ENCODE measurements at places on chromosomes 1 and 21.

DNA sequence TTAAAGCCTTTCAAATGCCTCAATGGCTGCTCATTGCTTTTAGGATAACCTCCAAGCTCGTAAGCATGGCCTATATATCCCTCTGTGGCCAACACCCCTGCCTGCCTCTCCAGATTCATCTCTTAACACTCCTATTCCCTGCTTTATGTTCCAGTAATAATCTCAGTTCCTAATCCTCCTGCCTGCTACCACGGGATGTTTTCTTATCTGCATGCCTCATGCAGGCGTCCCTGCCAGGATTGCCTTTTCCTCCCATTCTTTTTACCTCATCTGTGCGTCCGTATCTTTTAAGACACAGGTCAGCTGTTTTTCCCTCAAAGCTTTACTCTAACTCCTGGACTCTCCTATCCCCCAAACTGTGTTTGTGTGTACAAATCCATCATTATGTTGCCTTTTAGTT, 36.1 kb downstream of the ZBTB40 start:
- no peak for DNase-seq

GRCh38 chr1:167043752-167044488, 46.3 kb downstream of the GPA33 start:
- DNase-seq: peak; percentile 39

DNA sequence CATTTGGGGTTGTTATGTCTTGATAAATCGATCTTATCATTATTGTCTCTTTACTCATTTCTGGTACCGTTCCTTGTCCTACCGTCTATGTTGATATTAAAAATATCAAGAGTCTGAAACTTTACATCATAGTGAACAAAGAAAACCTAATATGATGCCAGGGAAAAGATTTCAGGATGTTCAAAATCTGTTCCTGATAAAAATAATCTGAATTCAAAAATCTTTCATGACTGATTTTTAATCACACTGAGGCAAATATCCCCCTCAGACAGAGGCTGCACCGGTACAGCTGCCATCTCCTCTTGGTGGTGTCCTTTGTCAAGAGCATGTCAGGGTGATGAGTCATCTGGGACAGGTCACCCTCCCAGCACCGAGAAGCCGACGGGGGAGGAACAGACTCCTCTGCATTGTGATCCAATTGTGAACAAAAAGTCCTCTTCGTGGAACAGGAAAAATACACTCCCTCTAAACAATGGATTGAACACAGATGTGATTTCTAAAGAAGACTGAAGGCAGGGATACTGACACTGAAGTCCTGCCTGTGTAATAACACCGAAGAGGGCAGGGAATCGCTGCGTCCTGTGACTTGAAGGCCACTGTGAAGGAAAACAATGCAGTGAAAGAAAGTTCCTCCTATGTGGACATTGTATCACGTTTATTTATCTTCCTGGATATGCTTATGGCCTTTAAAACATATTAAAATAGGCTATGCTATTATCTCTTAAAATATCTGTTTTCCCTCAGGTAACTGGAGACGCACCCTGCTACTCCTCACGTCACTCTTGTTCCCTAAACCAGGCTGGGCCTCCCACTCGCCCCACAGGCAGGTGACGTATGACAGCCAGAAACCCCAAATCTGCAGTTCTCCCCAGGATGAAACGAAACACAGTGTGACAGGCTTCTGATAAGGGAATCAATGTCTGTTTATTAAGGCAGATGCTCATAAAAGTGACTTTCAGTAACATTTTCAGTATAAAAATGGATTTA, 4.3 kb upstream of the SPATC1L start:
- peak; percentile 70 for DNase-seq

GRCh38 chr1:173330149-173330951, 123.2 kb upstream of the TNFSF4 start:
- DNase-seq: no peak

DNA sequence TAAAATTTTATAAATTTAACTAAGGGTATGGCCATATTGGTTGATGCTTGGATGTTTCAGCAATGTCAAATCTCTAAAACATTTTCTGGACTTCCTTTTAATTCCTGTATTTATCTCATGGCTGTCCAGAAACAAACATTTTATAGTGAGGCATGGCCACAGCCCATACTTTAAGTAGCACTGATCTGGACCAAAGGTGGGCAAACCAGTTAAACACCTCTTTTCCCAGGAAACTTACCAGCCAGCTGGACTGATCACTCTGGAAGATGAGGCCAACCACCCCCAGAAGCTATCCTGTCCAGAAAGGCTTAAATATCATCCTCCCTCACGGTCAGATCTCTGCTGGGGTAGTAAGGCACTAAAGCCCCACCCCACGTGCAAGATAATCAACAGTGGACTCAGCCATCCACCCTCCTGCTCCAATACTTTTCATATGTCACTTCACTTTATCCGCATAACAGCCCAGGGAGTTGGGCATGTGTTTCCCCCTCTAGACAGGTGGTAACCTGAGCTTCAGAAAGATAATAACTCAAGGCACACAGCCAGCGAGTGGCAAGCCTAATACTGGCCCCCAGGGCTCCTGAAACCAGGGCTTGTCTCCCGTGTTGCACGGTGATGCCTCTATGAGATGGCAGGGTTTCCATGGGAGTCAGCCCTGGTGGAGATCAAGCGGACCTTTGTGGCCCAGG, 120.5 kb upstream of the NGF start:
- DNase-seq: no peak

DNA sequence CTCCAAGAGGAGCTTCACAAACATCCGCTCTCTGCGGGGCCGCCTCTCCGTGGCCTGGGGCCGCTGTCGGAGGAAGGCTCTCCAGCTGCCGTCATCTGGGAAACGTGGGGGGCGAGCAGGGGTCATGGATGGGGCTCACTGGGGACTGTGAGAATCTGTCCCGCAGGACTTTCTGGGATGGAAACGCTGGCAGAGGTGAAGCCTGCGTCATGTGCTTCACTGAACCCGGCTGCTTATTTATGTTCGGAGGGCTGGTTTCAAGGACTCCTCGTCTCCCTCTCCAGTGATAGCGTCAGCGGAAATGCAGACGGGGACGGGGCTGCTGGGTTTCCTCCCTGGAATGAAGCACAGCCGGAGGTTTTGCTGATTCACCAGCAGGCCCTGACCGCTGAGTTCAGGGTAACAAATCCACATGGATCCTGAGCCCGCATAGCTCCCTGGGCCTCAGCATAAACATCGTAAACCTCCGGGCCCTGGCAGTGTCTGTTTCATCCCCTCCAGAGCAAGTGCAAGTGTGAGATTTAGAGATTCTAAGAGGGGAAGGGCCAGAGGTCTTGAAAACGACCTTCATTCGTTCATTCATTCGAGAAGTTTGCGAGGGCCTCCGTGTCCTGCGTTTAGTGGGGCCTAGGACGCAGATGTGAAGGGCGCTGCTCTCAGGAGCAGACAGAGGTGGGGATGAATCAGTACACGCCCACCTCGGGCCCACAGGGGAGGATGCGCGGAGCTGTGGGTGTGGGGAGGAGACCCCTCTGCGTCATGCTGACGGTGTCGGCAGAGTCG, 7.0 kb upstream of the POFUT2 start:
- peak; percentile 40 for DNase-seq

DNA sequence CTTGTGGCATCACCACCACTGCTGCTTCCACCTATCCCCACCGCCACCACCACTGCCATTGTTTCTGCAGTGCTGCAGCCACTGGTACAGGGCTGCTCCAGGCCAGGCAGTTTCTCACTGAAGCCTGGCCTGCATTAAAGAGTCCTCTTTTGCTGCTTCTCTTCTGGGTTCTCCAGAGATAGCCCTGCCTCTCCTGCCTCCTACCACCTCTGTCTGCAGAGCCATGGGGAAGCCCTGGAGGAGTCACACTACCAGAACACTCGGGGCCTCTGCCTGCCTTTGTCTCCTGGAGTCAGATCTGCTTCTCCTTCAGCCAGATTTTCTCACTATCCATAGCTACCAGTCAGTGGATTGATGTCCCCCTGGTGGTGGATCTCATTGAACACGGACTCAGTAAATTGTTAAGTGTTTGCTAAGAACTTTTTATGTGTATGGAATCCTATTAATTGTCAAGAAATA, 37.7 kb upstream of the DDAH1 start:
- DNase-seq: no peak

DNA sequence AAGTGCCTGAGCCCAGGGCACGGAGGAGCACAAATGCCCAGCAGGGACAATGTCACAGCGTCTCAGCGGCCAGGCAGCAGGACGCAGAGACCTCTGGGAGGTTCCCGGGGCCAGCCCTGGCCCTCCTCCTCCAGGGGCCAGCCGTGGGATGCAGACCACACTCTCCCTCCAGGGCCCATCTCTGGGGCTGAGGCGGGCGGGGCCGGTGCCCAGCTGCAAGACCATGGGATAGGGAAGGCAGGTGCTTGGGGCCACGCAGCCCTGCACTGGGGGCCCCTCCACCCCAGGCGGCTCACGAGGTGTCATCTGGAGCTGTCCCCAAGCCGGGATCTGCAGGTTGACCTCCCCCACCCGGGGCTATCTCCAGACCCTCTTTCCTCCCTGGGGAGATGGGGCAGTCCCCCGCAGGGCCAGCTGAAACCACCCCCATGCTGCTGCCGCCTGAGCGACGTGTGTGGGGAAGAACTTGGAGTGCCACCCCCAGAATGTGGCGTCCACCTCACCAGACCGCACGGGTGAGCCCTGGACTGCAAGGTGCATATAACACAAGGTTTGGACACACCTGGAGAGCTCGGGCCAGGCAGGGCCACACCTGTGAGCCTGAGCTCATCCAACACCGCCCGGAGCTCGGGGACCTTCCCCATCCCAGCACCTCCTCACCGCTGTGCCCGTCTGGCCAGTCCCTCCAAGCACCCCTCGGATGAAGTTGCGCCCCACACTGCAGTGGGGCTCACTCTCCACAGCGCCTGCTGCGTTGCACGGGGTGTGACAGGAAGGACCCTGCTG, 4.1 kb upstream of the TTLL10 start:
- DNase-seq: no peak

GRCh38 chr1:195328102-195328501, 1280.1 kb downstream of the KCNT2 start:
- DNase-seq: no peak

DNA sequence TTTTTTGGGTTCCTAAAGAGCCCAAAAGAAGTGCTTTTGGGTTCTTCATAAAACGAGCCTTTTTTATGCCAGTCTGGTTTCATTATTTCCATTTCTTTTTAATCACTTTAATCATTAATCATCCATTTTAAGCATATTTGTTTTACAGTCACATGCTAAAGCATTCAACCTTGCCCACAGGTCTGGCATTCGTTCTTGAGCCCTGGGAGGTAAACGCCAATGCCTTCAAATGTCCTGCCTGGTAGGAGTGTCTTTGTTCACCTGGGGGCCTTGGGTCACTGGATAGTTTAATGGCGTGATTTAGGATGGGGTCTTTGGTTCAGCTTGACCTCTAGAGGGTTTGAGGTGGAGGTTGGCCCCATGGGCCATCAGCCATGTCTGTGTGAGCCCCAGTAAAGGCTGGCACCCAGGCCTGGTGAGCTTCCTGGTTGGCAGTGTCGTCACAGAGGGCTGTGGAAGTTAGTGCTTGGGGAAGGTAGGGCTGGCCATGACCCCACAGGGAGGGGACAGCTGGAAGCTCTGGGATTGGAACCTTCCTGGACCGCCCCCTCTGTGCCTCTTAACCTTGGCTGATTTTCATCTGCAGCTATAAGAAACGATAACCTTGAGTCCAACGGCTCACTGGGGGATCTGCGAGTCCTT, 20.2 kb downstream of the C1orf174 start:
- peak; percentile 27 for DNase-seq

- no peak for DNase-seq
Measured at GRCh38 chr1:232943679-232944252, 6.6 kb upstream of the NTPCR start.

DNA sequence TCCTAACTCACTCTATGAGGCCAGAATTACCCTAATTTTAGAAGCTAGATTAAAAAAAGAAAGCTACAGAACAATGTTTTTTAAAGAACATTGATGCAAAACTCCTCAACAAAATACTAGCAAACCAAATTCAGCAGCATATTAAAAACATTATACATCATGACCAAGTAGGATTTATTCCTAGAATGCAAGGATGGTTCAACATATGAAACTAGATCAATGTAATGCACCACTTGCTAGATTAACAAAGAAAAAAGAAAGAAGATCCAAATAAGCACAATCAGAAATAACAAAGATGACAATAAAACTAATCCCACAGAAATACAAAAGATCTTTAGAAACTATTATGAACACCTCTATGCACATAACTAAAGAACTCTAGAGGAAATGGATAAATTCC, 13.3 kb upstream of the PPT1 start:
- no peak for DNase-seq

DNA sequence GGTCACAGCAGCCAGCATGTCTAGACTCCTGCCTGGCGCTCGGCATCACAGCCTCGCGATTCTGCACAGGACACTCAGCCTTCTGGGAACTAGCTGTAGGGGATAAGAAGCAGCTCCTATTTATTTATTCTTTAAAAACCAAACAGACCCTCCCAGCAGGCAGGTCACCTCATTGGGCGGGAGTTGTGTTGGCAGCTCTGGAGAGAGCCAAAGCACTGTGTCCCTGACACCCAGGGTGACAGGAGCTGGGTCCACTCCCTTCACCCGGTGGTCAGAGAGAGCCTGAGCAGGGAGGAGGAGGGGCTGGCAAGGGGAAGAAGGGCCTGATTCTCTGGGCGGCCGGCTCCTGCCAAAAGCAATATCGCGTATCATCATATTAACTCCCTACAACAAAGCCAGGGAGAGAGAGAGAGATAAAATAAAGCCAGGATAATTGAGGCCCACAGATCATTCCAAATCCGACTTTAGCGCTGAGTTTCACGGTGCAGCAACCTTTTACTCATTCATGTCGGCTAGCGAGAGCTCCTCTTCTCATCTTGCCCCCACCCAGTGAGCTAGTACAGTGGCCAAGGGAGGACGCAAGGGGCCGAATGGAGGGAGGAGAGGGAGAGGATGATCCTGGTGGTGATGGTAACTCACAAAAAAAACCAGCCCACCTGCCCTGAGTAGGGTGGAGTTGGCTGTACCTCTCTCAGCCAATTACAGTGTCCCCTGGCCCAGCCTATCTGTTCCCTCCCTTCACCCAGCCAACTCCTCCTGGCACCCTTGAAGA, 79.8 kb upstream of the IFFO2 start:
- no peak for DNase-seq

DNA sequence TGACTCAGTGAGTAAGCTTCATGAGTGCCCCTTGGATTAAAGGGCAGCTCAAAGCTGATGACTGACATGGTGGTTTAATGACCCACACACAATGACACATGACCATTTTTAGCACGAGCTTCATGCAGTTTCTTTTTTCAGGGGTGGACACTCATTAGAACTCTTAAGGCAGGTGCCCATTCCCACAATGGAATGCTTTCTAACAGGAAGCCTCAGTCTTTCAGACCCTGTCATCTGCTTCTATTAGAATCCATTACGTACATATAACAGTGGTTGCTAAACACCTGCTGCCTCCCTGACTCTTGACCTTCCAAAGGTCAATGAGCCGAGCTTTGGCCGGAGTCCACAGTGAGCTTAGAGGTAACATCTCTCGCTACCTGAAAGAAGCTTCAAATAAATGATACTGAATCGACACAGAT, 27.4 kb downstream of the AKNAD1 start:
- DNase-seq: no peak

DNA sequence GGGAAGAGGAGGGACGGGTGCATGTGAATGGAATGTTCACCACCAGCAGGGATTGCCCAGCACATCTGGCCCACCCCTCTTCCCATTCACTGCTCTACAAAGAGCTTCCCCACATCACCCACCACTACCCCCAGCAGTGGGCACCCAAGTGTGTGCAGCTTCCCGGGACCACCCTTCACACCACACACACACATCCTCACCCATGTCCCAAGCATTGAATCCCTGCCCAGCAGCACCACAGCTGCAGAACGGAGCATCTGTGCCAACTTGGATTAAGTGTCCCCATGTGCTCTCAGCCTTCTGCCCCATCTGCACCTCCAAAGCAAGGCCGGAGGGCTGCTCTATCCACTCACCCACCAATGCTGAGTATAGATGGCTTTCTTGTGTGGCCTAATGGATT, 141.4 kb downstream of the PSMG1 start:
- DNase-seq: no peak
